ENCODE measurements at places on chromosomes 16 and 17.

GRCh38 chr17:3009411-3009920 is 53.9 kb downstream of the OR1D5 start:
- no peak for DNase-seq

DNA sequence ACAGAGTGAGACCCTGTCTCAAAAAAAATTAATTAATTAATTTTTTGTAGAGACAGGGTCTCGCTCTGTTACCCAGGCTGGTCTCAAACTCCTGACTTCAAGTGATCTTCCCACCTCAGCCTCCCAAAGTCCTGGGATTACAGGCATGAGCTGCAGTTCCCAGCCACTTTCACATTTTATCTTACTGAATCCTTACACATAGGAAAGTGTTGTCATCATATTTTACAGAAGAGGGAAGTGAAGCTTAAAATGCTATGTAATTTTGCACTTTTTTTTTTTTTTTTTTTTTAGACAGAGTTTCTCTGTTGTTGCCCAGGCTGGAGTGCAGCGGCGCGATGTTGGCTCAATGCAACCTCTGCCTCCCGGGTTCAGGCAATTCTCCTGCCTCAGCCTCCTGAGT is 21.1 kb upstream of the ZNF629 start:
- no peak for DNase-seq

DNA sequence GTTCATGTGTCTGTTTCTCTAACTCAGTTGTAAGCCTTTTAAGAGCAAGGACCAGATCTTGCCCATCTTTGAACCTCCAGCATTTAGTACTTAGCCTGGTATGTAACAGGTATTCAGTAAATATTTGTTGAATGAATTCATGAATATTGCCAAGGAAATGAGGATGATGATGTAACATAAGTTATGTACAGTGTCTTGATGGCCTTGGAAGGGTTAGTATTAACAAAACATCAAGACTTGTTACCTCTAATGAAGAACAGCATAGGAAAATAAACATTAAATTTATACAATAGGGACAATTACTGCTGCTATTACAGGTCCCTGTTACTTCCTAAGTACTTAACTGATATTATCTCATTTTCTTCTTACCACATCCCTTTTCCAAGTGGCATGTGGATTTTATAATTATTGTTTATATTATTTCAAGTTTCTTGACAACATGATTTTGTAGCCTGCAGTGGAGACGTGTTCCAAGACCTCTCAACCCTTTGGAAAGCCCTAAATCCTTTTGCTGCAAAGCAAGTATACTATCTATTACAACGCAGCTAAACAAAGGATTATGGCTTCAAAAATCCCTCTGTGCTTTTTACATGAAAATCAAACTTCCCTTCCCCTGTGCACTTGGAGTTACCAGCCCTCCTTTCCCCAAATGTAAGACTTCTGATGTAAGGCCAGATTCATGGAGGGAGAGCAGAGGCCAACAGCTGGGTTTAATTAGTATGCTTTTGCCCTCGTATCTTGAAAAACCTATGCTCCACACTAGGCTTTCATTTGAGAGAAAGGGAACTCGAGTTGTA is 77.4 kb upstream of the SMIM36 start:
- no peak for DNase-seq

GRCh38 chr17:74334393-74335039 is 8.5 kb downstream of the KIF19 start:
- no peak for DNase-seq

DNA sequence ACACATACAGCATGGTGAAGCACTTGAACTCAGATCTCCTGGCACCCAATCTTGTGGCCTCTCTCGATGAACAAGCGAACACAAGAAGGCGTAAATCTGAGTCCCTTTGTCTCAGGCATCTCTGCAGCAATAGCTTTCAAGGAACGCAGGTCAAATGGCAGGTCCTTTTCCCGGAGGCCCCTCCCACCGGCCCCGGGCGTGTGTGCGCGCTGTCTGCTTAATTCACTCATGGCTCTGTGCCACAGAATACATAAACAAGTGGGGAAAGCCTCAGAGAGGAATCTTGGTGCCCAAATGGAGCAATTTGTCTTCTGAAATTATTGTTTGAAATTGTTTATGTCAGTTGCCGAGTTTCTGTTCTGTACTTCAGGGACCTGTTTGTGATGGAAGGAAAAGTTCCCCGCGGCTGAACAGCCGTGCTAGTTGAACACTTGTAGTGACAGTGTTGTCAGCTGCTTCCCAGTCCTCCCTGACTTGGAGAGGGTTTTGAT is 14.8 kb downstream of the MYOCD start:
- DNase-seq: no peak

GRCh38 chr16:64996641-64997040 is 125.2 kb downstream of the CDH11 start:
- no peak for DNase-seq

GRCh38 chr16:52690468-52690867 is 143.5 kb upstream of the TOX3 start:
- no peak for DNase-seq

DNA sequence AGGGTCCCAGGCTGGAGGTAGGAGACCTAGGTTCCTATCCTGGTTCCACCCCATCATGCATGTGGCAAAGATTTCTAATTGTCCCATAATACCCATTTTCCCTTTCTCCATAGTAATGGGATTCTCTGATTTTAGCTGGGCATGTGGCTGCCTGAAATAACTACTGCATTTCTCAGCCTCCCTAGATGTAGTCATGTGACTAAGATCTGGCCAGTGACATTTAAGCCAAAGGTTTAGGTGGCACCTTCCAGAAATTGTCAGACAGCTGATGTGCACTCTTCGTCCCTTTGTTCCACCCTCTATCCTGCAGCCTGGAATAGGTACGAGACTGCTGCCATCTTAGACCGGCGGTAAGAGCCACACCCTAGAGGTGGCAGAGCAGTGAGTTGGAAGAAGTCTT is 8.2 kb downstream of the NXPH3 start:
- peak; percentile 85 for DNase-seq

DNA sequence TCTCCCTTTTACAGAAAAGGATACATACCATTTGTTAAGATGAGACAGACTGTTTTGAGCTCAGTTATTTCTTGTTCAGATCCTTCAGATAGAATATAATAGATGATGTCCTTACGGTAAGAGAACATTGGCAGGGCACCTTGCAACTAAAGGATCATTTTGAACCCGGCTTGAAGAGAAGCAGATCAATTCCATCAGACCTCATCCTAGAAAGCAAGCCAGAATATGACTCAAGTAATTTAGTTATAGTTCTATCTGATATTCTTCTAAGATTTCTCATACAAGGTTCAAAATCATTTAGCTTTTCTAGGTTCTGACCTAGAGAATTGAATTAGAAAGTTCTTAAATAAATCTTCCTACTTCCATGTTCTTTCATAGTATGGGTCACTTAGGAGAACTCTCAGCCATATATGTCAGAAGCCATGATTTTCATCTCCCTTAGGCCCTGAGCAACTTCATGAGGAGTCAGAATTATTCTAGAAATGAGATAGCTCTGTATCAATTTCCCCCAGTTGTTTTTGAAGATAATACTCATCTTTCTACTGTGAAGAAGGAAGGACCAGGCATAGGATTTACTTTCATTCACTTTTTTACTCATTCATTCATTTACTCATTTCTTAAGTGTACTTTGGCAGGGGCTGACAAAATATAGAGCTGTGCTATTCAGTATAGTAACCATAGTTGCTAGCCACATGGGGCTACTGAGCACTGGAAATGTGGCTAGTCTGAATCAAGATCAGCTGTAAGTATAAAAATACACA is 2.5 kb upstream of the CMTM1 start:
- DNase-seq: no peak

GRCh38 chr17:17635126-17635525 is 43.6 kb upstream of the PEMT start:
- no peak for DNase-seq

DNA sequence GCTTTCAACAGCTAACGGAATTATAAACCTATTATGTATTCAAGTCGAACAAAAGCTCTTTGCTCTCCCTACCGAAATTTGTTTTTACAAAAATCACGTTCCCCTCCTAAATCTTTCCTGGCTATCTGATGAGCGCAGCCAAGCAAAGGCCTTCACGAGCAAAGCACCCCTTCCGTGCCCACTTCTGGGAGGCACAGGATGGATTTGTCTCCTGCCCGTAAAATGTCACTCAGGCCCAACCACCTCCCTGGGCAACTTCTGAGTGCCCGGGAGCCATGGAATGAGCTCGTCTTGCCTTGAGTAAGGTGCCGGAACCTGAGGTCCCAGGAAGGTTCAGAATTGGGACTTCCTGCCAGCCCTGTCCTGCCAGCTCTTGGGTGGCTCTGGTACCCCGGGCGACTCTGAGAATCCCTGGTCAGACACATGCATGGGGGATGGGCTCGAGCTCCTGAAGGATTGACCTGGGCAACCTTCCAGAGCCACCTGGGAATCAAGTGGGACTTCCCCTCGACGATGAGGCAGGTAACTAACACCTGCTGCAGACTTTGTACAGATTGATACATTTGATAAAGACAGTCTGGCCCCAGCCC is 19.8 kb downstream of the SLC7A5 start:
- DNase-seq: peak; percentile 88

- no peak for DNase-seq
Measured at GRCh38 chr16:51359141-51359955, 208.3 kb upstream of the SALL1 start.

- DNase-seq: peak; percentile 100
Measured at GRCh38 chr16:2603165-2604015, 65.6 kb downstream of the PDPK1 start.

- DNase-seq: no peak
Measured at GRCh38 chr16:61179561-61179960, 856.7 kb downstream of the CDH8 start.

GRCh38 chr16:3131755-3132377 is 3.0 kb upstream of the ZNF213 start:
- peak; percentile 83 for DNase-seq
